BE2C (cell line): ENCODE measurements at places on chromosomes 13 and 19.

GRCh38 chr13:94444826-94445225 is 34.7 kb downstream of the DCT start:
- no peak for DNase-seq

- no peak for DNase-seq
These were observed 32.2 kb upstream of the TM9SF2 start for GRCh38 chr13:99469041-99469440.

DNA sequence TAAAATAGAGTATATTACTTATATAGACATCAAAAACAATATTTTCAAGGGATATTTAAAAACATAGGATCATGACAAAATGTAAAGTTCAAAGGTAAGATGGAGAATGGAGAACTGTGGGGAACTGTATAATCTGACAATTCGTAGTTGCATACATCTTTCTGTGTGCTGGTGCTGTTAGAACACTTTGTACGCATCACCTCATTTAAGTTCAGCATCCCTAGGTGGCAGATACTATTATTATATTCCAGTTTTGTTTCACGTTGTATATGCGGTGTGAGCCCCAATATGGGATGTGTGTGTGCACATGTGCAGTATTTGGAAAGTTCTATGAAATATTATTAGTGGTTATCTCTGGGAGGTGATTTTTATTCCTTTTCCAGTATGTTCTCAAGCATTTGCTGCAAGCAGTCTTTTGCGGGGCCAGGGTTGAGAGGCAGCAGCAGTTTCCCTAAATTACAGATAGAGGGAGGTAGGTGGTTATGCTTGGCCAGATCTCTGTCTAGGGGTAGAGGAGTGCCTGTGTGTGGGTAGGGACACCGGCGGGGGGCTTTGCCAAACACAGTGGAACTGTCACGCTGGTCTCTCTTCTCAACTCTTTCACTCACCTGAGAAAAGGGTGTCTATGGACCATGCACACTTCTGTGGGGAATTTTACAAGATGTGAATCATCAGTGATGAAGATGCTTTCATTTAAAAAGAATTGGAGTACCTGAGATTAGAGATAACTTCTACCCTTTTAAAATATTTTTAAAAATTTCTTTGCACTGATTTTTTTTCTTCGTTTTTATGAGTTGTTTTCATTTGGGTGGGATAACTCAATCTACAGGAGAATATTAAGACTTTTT is 55.6 kb upstream of the ALOX5AP start:
- peak; percentile 53 for DNase-seq

GRCh38 chr13:46126056-46126455 is 21.2 kb upstream of the CPB2 start:
- no peak for DNase-seq

DNA sequence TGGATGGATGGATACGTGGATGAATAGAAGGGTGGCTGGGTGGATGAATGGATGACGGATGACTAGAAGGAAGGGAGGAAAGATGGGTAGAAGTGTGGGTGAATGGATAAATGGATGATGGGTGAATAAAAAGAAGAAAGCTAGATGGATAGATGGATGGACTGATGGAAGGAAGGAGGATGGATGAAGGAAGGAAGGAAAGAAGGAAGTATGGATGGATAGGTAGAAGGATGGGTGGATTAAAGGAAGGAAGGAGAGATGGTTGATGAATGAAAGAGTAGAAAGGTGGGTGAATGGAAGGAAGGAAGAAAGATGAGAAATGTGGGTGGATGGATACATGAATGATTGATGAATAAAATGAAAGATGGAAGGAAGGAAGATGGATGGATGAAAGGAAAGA is 14.5 kb downstream of the ARHGEF18 start:
- no peak for DNase-seq

DNA sequence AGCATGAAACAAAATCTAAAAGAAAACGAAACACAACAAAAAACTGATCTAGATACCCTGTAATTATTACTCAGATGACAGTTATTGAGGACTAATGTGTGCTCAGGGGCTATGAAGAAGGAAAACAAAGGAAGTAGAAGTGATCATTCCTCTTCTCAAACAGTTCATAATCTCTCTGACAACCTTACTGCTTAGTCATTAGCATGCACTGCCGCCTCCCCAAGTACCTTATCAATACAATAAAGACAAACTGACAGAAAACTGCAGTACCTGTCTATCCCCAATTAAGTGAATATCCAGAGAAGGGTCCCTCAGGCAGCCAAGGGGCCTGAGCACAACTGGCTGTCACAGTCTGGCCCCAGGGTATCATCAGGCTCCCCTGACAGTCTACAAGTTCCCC is 22.0 kb upstream of the POU4F1 start:
- no peak for DNase-seq

DNA sequence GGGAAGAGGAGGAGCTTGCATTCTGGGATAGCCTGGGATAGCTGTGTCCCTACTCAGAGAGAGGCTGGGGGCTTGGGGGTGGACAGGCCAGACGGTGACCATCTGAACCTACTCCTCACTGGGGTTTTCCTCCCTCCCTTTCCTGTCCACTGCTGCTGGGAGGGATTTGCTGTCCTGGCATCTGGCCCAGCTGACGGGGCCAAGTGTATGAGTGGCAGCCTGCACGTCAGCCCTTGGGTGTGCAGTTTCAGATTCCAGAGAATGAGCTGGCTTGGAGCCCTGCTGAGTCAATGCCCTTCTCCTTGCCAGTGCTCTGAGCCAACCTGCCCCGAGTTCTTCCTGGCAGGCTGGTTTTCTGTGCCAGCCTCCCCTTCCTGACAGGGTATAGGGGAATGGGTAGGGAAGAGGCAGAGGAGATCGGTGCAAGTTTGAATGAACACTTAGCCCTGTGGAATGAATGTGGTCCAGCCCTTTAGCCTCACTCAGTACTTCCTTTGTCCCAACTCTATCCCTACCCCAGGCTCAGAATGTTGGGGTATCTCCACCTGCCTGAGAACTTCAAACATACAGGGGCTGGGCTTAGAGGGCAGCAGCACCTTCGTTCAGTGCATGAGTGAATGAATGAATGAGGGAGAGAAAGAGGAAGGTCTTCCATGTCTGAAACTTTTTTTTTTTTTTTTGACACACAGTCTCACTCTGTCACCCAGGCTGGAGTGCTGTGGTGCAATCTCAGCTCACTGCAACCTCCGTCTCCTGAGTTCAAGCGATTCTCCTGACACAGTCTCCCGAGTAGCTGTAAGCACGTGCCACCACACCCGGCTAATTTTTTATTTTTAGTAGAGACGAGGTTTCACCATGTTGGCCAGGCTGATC is 1.8 kb upstream of the ANGPTL4 start:
- peak; percentile 69 for DNase-seq

- DNase-seq: no peak
These were observed 132.9 kb upstream of the SERP2 start for GRCh38 chr13:44240611-44241145.

DNA sequence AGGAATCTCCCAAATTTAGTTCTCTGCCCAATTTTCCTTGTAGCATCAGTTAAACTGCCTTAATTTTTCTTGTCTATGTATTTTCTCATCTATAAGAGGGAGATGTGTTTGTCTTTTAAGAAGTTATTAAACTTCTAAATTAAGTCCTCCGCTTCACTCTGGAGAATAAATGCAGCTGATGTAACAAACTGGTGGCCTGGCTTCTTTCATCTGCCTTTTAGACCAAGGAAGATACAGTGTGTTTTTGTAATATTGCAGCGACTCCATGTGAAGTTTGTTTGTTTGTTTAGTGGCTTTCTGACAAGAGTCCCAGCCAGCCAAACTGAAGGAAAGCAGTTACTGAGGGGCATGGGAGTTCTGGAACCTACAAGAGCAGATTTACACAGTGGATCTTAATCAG is 56.4 kb downstream of the KLF12 start:
- DNase-seq: no peak

DNA sequence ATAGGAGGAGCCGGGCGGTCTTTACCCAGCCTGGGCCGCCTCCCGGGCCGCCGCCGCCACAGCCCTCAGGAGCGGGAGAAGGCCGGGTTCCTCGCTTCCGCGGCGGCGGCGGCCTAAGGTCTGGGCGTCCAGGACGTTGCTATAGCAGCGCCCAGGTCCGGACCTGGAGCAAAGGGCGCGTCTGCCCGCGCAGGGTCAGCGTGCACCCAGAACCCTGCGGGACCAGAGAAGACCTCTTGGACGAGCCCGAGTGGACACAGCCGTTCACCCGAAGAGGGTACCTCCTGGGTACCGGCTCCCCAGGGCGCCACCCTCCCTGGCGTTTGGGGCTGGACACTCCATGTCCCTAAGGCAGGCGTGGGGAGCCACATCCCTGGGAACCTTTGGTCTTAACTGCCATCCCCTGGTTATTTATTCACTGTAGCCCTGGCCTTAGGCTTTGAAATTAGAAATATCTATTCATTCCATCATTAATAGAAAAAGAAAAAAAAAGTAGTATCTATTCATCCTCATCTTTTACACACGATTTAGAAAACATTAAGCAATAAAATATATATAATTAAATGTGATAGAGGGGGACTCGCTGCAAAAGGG is 2.4 kb downstream of the DZIP1 start:
- peak; percentile 76 for DNase-seq

GRCh38 chr19:33365691-33366090 is 7.8 kb upstream of the CEBPG start:
- no peak for DNase-seq

DNA sequence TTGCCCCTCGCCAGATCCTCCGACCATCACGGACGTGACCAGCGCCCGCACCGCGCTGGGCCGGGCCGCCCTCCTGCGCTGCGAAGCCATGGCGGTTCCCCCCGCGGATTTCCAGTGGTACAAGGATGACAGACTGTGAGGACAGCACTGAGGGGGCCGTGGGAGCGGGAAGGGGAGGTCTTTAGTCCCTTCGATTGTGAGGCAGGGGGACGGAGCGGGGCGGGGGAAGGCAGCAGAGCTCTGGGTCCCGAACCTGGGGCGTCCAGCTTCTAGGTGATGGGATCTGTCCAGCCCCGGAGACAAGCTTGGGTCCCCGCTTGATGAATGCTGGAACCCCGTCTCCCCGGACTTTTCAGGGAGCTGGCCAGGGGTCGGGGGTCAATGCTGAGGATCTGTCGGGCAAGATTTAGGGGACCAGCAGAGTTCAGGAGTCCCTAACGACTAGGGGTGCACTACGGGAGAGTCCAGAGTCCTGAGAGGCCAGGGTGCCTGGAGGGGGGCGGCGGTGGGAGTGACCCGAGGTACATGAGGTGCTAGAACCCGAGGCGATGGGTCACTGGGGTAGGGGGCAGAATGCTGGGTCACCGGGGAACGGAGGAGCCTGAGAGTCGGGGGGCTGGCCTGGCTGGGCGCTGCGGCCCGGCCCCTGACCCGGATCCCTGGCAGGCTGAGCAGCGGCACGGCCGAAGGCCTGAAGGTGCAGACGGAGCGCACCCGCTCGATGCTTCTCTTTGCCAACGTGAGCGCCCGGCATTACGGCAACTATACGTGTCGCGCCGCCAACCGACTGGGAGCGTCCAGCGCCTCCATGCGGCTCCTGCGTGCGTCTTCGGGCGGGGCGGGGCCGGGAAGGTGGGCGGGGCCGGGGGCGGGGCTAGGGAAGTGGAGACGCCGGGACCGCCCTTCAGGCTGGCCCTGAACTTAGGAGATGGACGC is 14.6 kb downstream of the VSIG10L start:
- no peak for DNase-seq

DNA sequence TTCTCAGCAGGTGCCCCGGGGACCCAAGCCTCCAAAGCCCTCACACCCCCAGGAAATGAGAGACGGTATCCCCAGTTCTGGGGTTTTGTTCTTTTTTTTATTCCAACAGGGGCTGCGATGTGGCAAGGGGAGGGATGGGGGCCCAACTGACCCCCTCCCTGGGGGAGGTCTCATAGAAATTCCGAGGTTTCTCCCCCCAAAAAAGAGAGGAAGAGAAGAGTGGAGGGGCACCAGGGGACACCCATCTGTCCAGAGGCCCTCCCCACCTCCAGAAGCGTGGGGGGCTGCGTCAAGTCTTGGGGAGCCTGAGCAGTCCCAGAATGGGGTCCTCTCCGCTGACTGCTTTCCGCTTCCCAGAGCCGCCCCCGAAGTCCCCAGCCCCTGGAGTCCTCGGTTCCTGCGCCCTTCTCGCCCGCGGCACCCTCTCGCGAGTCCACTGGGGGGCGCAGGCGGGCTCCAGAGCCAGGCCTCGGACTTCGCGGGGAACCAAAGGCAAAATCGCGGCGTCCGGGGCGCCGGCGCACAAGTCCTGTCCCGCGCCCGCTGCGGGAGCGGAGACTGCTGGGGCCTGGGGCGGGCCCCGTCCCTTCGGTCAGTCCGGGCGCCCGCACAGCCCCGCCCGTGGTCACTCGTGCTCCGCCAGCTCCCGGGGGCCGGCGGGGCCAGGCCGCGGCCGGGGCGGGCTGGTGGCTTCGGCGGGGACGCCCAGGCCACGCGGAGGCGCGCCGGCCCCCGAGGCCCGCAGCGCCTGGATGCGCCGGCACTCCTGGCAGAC is 4.4 kb upstream of the ATP1A3 start:
- peak; percentile 90 for DNase-seq

- DNase-seq: no peak
These were observed 27.3 kb upstream of the LDLR start for GRCh38 chr19:11061952-11062351.

DNA sequence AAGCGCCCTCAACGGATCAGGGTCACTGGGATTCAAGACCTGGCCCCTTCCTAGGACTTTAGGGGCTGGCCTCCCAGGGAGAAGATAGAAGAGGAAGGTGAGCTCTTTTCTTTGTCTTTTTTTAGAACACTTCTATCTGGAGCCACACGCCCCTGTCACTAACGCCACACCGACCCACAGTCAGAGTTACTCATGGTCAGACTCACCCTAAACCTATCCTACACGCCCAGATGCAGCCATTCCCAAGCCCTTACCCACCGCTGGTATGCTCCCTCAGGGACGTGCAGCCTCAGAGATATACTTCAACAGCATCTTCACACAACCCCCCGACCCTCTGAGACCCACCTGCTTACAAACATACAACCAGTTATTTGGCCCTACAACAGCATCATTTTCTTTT is 29.9 kb upstream of the MUC16 start:
- DNase-seq: no peak

- DNase-seq: no peak
These were observed 4.2 kb downstream of the KCTD4 start for GRCh38 chr13:45196622-45197021.

DNA sequence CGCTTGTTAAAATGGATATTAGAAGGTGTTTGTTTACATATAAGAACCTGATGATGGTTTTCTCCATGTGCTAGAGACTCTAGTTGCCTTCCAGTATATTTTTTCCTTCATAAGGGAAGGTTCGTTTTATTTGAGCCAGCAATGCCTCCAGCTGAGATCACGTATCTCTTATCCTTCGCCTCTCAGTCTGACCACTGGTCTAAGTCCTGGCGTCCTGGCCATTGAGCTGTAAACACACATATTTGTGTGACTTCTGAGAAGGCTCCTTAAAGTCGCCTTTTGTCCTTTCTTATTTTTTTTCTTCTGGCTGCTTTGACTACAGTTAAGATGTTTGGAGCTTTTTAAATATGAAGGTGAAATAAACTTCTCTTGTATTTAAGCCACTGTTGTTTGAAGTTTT is 23.7 kb upstream of the GPR183 start:
- no peak for DNase-seq

- DNase-seq: no peak
These were observed 24.5 kb downstream of the ATP4B start for GRCh38 chr13:113633485-113633873.
